Neural progenitor cell (in vitro differentiated cells): ENCODE measurements at places on chromosomes 1 and 21. TPM values are rescaled to one million over a fixed set of nuclear protein-coding genes. Genes with fewer than 3 reads are reported as not detected.

Gene NPR1
- 0.19 and 0.84 TPM in 2 replicates for total RNA-seq

Gene CD34
- total RNA-seq: 0.12 and 0.43 TPM in 2 replicates

DNA sequence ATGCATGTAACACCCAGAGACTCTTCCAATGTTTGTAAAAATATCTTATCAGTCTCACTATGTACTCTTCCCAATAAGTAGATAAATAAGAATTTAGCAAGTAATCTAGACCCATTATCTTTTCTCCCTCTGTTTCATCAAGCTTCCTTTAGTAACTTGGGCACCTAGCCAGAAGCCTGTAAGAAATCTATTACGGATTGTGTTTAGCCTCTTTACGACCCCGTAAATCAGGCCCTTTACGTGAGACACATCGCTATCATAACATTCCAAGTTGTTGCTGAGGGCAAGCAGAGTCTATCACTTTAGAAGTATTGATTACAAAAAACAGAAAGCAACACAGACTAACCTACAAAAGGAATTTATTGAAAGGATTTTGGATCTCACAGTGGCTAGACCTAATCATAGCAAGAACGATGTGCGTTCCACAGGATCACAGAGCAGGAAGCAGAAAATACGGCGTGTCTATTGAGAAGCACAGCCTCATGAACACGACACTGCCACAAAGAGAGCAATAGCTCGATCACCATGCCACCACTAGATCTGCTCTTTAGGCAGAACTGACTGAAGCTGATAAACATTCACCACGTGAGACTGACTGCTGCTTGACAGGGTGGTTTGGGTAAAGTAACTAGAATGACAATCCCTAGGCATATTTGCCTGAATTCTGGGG, 922.1 kb downstream of the AMY1C start:
- H3K27ac ChIP-seq: no peak overlapping the region
- H3K36me3 ChIP-seq: no peaks in the 10 kb centered on the region
- no peaks in the 10 kb centered on the region for H3K27me3 ChIP-seq

DNA sequence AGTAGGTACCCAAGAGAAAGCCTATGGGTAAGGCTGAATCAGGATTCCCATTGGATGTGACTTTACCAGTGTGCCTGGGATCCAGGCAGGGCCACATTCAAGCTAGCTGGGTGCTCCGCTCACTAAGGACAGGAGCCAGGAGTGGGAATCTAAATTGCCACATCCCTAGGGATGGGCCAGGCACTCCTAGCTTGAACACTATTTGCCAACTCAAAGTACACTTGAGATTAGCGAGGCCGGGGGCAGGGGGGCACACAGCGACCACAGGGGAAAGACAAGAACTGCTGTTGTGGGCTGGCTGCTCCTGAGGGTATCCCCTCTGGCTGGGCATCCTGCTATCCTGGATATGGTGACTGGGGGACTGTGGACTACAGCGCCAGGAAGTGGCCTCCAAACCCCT, 4.3 kb downstream of the SLC45A3 start:
- no peaks in the 10 kb centered on the region for H3K36me3 ChIP-seq
- no peak overlapping the region for H3K4me3 ChIP-seq
- peaks cover 15% of the 10 kb centered on the region for H3K27me3 ChIP-seq
- H3K4me1 ChIP-seq: peaks cover 41% of the 10 kb centered on the region

DNA sequence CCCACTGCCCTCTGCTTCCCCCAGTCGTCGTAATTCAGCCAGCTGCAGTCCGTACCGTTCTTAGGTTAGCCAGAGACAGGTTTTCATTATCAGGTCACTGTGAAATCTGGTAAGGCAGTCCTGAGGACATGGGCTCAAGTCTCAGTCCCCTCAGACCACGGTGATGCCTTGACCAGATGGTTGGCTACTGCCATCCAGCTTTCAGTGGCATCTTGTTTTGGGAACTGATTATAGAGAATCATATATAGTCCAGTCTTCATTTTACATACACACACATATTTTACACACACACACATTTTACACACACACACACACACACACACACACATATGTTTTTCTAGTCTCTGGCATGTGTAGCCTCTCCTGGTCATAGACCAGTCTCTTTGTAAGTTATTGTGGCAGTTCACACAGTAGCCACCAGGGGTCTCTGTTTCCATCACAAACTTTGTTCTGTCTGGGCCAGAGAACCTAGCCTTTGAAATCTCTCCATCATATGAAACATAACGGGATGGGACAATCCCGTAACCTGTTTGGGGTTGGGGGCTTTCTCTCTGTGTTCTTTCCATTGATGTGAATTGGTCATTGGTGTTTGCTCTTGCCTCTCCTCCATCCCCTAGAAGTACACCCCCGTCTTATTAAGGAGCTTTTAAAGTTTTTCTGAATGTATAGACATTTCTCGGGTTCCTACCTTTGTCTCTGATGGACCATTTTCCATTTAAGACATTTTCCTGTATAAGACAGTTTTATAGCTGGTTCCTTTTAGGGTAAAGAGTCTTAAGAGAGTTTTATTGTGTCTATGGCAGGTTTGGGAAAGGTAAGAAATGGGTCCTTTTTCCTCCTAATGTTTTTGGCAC, 8.4 kb upstream of the IKBKE start:
- no peak overlapping the region for H3K4me3 ChIP-seq
- peak; percentile 78 for DNase-seq
- H3K4me1 ChIP-seq: no peaks in the 10 kb centered on the region
- no peaks in the 10 kb centered on the region for H3K36me3 ChIP-seq
